Anterior cingulate cortex (tissue), 58 donors: ENCODE measurements at places on chromosomes 1 and 21.

GRCh38 chr1:116147972-116148371 lies 36.8 kb downstream of the MAB21L3 start:
- DNase-seq = no peak

- peak; percentile 43 for DNase-seq
Measured at GRCh38 chr1:32702599-32703478, at the start of gene SYNC. SYNC (minus strand) TSS chr1:32702770; CDS start chr1:32702660, 110 bp downstream.

GRCh38 chr1:157969697-157970485 lies 23.6 kb upstream of the KIRREL1 start:
- no peak for DNase-seq

GRCh38 chr1:32197837-32198236 lies 2.6 kb upstream of the CCDC28B start:
- no peak for DNase-seq

- no peak for DNase-seq
Measured at GRCh38 chr1:234862944-234863515, 253.1 kb upstream of the IRF2BP2 start.

GRCh38 chr1:30755746-30756145 lies 1.8 kb downstream of the LAPTM5 start:
- DNase-seq = no peak

GRCh38 chr1:178160736-178161475 lies 67.0 kb downstream of the RASAL2 start:
- DNase-seq = no peak

DNA sequence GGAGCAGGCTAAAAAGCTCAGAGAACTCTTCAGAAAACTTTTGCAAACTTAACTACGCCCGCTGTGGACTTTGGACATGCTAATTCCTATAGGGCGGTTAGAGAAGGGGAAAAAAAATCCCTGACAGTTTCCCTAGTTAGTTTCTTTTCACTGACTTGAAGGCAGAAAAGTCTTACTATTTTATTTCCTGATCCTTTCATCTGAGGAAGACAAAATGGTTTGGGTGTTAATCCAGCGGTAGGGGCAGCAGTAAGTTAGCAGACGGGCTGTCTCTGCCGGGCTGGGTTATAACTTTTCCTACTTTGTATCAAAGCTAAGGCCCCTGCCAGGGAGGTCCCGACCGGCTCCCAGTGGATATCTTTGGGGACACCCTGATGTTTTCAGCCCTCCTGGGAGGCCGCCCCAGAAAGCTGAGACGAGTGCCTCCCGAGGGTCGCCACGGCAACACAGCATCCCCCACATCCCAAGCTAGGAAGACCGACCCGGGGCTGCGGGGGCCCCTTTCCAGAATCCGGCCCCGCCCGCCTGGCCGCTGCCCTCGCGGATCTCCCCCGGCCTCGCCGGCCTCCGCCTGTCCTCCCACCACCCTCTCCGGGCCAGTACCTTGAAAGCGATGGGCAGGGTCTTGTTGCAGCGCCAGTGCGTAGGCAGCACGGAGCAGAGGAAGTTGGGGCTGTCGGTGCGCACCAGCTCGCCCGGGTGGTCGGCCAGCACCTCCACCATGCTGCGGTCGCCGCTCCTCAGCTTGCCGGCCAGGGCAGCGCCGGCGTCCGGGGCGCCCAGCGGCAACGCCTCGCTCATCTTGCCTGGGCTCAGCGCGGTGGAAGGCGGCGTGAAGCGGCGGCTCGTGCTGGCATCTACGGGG lies 162.6 kb downstream of the RUNX1 start:
- DNase-seq = no peak

DNA sequence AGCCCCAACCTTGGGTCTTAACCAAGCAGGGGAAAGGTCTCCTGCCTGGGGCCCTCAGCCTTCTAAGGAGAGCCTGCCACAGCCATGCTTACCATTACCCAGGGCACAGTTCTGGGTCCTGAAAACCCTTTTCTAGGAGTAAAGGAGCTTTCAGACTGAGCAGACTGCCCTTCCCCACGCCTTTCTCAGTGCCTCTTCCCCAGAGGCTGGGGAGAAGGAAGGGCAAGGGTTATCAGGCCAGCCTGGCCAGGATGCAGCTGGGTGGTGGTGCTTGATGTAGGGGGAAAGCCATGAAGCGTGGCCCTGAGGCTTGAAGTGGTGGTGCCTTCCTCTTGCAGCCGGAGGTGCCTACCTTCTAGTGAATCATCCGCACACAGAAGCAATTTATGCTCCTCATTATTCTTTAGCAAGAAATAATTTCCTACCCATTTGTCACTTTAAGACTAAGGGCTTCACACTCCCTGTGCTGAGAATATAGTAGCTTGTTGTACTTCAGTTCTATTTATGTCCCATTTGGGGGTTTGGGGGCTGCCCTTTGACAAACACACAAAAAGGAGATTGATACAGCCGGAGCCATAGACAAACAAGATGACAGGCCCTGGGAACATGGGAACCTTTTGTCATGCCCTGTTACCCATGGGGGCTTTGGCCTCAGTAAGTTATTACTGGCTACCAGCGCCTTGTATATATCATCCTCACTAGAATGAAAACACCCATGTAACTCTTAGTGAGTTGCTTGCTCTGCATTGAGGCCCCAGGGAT lies 40.7 kb downstream of the MAN1C1 start:
- no peak for DNase-seq

GRCh38 chr1:65679773-65680172 lies 112.9 kb upstream of the PDE4B start:
- DNase-seq = no peak

DNA sequence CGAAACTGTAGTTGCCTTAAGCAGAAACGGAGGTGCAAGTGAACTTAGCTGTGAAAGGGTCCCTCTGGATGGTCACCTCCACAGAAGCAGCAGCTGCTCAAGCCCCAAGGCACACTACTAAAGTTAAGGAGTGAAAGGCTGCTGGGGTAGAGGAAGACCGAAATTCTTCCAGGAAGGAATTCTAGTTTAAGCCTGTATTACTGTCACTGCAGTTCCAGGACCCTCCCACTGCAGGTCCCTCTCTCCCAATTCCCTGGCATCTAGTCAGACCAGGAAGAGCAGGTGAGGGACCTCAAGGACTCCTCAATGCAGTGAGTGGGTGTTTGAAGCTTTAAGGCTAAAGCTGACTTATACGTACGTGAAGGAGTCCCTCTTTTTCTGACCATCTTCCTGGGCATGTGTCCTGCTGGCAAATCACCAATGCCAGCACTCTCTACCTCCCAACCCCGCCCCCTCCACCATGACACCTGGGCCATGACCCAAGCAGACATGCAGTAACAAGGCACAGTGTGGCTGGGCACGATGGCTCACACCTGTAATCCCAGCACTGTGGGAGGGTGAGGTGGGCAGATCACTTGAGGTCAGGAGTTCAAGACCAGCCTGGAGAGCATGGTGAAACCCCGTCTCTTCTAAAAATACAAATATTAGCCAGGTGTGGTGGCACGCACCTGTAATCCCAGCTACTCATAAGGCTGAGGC lies 57.2 kb downstream of the TGFBR3 start:
- no peak for DNase-seq

DNA sequence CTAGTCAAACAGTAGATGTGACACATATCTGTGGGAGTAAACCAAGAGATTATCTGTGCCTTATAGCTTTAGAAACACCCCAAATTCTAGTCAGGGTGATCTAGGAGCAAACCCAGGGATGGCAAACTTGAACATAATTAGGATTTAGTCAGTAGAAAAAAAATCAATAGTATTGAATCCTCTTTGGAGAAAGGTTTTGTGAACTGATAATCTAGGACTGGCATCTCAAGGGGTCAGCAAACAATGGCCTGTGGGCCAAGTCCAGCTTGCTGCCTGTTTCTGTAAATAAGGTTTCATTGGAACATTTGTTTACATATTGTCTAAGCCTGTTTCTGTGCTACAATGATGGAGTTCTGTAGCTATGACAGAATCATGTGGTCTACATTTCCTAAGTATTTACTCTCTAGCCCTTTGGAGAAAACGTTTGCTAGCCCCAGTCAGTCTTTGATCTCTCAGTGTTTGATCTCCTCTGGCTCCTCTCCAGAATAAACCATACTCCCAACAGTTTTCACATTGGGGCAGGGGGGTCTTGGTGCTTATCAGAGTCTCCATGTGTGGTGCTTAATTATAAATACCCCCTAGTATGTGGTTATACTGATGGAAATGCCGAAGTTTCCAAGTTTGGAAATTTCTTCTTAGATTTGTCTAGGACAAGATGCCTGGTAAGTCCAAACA lies 385.8 kb downstream of the NTNG1 start:
- DNase-seq = no peak

GRCh38 chr1:19042675-19043578 lies 86.5 kb upstream of the IFFO2 start:
- DNase-seq = no peak

DNA sequence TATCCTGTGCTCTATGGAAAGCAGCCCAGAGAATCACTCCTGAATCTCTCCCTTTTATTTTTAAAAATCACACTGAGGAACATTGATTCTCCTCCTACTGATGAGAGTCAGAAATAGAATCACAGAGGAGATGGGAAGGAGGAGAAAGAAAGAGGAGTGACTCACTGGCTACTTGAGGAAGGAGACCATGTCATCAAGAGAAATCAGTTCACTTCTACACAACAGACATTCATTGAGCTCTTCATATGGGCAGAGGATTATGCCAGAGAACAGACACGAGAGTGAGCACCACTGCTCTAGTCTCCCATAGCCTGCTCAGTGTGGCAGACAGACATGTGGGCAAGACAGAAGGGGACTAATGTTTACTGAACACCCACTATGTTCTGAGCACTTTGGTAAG lies 44.2 kb downstream of the RAB3B start:
- DNase-seq = no peak

DNA sequence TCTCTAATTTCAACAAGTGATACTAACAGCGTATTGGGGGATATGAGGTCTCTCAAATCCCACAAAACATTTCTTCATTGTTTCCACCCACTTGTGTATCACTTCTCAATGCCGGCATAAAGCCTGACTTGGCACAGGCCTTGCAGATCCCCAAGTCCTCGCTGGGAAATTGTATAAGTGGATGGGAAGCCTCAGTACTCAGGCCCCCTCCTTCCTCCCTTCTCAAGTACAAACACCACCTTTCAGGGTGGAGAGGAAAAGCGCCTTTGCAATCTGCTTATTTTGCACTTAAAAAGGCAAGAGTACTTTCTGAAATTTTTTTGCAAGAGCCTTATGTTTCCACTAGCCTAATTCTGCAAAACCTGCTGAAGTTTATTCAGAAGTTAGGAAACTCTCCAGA lies 25.8 kb upstream of the KLHDC8A start:
- DNase-seq = no peak

GRCh38 chr1:26020941-26021646 lies 481 bp upstream of the EXTL1 start:
- no peak for DNase-seq

- no peak for DNase-seq
Measured at GRCh38 chr1:110057963-110058518, 12.4 kb downstream of the ALX3 start.

DNA sequence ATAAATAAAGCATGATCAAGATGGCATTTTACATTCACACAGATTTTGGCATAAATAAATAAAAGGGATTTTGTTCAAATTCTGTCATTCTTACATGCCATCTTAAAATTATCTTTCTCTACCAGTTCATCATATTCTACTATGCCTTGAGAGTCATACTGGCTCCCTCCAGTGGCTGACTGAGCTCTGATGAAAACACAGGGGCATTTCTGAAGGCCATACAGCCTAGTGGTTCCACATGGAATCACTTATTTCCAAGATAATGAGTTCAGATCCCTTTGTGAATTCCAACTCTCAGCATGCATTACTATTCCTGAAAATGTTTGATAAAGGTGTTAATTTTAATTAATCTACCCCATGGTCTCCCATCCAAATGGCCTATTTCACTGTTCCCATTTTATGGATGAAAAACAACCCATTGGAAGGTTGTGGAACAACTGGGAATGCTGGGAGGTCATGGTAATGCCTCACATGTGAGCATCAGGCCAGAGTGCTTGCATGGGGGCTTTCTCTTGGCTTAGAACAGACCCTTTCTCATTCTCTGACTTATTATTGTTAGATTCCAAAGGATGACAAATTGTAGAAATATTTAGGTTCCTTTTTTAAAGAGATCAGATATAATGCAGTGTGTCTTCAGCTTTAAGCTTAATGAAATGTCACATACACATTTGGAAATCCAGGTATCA lies 622.4 kb upstream of the PKN2 start:
- no peak for DNase-seq

DNA sequence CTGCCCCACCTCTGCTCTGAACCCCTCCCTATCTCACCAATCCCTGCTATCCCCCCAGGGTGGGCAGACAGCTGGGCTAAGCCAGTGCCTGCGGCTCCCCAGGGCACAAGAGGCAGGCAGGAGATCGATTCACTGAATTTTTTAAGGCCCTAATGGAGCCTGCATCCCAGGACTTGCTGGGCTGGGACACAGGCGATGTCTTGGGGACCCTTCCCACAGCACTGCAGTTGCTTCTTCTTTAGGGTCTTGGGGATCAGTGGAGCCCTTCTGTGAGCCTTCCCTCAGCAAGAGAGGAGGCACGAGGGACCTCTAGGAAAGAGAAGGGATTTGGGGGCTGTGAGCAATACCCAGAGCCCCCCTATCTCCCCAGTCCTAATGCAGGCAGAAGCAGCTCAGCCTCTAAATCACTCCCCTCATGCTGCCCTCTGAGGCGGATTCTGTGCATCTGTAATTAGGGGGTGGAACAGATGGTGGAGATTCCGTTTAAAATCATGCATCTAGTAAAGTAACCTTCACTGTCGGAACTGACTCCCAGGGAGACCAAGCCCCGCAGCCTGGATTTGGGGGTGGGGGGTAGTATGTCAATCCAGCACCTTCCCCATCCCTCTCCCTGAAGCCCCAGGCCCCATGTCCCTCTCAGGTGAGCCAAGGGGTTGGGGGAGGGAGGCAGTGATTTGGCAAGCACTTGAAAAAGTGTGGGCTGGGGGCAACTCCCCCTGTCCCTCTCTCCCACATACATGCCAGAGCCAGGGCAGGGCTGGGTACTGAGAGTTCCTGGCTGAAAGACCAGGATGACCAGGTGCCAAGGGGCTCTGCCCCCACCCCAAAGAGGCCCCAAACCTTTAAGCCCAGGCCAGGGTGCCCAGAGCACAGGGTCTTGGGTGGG lies 10.0 kb downstream of the AHDC1 start:
- DNase-seq = no peak

DNA sequence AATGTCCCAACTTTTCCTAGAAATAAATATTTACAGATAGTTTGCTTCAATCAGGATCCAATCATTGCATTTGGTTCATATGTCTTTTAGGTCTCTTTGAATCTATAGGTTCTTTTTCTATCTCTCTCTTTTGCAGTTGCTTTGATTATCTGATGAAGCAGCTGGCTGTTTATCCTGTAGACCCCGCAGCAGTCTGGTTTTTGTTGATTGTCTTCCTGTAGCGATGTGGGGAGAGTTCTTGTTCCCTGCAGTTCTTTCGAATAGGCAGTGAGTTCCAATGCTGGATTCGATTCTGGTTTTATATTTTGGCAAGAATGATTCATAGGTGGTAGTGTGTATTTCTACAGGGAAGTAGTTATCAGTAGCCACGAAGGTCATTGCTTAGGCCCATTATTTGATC lies 7.4 kb upstream of the MIXL1 start:
- DNase-seq = no peak

- DNase-seq = peak; percentile 26
Measured at GRCh38 chr1:1778663-1779319, 521 bp upstream of the NADK start.

GRCh38 chr1:6935911-6936690 lies 150.8 kb downstream of the CAMTA1 start:
- DNase-seq = no peak
